ENCODE measurements at places on chromosomes 16 and 17.

DNA sequence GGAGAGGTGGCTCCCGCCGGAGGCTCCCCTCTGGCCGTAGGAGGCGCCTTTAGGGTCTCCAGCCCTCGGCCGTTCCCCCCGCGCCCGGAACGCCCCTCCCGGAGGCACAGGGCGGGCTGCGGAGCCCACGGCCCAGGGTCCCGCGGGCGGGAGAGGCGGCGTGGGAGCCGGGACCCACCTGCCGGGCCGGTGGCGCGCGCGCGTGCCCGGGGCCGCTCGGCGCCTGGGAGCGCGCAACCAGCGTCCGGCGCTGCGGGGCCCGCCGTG is at the start of gene MIF4GD:
MIF4GD (minus strand) TSS at position 266 of the 267 bp plus-strand sequence. CDS start 1,036 bp downstream, outside the sequence.
- no peak for DNase-seq

DNA sequence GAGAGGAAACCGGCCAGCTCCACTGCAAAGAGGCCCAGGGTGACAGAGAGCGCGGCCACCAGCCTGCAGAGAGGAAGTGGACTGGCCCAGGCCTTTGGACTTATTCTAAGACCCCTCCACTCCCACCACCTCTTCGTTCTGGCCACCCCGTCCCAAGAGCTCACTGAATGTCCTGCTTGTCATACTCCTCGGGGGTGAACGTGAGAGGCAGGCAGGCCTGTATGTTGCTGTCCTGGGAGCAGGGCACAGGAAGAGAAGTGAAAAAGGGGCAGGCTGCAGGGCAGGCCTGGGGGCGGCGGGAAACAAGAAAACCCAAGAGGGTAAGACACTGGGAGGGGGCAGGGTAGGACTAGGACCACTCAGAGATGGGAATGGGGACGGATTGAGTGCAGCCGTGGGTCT is 384 bp downstream of the TMEM107 start:
- DNase-seq: no peak

- DNase-seq: no peak
These were observed 31.4 kb downstream of the ANKFN1 start for GRCh38 chr17:56184650-56185049.

DNA sequence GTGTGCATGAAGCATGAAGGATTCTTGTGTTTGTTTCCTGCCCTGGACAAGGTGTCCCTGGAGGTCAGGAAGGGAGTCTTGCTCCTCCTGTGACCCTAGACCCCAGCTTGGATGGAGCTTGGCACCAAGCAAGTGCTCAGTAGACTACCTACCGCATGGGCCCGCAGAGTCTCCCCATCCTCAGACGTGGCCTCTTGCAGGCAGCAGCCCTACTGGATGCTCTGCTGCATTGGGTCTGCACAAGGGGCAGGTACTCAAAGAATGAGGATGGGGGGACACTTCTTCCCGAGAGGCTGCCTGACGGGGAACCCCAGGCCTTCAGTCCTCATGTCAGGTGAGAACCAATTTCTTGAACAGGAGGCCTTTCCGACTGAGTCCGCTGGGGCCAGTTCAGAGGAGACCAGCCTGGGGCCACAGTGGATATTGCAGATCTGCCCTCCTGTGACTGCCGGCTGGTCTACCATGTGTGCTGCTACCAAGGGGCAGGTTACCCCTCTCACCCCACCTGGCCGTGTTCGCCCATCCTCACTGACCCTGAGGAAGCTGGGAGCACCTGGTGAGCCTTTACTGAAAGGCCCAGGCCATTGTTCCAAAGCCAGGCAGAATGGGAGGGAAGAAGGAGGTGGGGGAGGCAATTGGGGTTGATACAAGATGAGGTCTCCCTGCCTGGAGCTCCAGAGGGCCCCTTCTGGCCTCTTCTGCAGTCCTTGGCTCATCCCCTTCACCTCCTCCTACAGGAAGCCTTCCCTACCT is 206.3 kb downstream of the RAB11FIP4 start:
- DNase-seq: no peak

DNA sequence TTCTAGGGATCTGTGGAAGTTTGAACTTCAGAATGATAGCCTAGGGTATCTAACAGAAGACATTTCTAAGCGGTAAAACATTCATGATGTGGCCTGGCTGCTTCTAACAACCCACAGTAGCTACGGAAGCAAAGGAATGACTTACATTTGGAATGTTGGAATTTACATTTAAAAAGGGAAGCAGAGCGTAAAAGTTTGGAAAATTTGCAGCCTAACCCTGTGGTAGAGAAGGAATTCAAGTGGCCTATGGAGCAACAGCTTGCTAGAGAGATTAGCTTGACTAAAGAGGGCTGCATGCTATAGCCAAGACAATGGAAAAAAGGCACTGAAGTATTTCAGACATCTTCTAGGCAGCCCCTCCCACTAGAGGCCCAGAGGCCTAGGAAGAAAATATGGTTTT is 50.1 kb downstream of the HNF1B start:
- no peak for DNase-seq

DNA sequence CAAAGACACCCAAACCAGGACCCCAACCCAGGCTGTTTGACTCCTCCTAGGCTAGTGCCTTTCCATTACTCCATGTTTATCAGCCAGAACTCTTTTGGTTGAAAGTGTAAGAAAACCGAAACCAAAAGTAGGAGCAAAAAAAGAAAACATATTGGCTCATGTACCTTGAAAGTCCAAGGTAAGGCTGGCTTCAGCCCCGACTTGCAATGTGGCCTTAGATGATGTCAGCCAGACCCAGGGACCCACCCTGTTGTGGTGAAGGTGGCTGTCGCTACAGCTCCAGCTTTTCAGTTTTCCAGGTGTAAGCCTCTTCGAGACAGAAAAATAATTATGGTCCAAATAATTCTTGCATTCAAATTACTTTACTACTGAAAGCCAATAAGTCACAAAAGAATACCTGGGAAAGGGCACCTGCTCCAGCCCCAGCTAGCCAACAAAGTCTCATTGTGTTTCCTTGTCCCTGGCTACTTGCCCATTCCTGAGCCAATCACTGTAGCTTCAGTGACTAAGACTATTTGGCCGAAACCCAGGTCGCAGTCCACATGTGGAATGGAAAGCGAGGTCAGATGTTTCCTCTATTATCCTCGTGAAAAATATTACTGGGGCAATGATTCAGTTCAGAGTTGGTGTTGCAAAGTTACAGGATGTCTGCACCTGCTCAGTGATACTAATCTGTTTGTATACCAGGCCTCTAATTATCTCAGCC is 20.7 kb downstream of the DNAH9 start:
- no peak for DNase-seq

DNA sequence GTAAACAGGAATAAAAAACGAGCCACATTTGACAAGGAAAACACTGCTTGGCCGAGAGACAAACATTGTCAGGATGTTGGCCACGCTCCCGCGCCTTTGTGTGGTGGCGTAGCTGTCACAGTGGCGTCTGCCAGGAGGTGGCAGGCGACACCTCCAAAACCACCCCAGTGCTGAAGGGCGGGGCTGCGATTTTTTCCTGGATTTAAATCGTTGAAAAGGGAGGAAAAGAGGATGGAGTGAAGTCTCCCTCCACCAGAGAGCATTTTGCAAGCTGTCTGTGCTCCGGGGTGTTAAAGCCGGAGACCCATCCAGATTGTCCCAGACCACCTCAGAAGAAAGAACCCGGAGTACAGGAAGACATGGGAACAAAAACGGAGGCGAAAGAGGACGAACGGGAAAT is 12.7 kb downstream of the MRM3 start:
- peak; percentile 31 for DNase-seq

- no peak for DNase-seq
These were observed 6.7 kb downstream of the CAMTA2 start for GRCh38 chr17:4980644-4981216.

DNA sequence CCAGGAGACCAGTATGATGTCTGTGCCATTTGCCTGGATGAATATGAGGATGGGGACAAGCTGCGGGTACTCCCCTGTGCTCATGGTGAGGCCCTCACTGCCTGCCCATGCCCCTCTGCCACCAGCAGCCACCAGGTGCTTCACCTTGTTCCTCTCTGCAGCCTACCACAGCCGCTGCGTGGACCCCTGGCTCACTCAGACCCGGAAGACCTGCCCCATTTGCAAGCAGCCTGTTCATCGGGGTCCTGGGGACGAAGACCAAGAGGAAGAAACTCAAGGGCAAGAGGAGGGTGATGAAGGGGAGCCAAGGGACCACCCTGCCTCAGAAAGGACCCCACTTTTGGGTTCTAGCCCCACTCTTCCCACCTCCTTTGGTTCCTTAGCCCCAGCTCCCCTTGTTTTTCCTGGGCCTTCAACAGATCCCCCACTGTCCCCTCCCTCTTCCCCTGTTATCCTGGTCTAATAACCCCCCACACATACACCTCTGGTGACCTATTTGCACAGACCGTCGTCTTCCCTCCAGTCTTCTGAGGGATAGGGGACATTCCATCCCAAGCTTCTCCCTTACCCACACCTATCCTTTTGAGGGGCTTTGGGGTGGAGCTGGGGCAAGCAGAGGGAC is 3.7 kb downstream of the PFN1 start:
- no peak for DNase-seq

DNA sequence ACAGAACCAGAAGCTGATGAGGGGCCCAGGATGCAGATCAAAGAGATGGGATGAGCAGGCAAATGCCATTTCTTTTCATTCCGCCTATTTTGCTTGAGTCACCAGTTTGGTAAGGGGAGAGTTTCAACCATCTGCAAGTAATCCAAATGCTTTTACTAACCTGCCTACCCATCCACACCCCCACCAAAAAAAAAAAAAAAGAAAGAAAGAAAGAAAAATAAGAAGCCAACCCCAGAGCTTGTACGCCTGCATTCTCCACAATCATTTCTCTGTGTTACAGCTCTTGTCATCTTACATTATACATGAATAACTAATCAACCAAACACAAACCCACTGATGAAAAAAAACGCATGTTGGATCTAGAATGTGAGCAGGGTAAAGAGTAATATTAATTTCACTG is 15.7 kb upstream of the MSI2 start:
- no peak for DNase-seq

DNA sequence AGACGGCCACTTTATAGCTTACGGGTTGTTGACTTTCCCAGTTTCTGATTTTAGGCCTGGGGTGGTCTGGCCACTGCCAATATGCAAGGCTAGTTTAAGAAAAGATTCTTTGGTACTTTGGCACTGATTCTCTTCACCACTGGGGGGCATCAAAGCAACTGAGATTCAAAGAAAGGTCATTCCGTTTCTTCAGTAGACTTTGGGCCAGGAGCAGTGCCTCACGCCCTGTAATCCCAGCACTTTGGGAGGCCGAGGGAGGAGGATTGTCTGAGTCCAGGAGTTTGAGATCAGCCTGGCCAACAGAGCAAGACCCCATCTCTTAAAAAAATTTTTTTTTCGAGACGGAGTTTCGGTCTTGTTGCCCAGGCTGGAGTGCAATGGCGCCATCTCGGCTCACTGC is 53.0 kb downstream of the RPA1 start:
- no peak for DNase-seq

GRCh38 chr16:29198731-29199521 is 207.6 kb downstream of the NPIPB11 start:
- no peak for DNase-seq

DNA sequence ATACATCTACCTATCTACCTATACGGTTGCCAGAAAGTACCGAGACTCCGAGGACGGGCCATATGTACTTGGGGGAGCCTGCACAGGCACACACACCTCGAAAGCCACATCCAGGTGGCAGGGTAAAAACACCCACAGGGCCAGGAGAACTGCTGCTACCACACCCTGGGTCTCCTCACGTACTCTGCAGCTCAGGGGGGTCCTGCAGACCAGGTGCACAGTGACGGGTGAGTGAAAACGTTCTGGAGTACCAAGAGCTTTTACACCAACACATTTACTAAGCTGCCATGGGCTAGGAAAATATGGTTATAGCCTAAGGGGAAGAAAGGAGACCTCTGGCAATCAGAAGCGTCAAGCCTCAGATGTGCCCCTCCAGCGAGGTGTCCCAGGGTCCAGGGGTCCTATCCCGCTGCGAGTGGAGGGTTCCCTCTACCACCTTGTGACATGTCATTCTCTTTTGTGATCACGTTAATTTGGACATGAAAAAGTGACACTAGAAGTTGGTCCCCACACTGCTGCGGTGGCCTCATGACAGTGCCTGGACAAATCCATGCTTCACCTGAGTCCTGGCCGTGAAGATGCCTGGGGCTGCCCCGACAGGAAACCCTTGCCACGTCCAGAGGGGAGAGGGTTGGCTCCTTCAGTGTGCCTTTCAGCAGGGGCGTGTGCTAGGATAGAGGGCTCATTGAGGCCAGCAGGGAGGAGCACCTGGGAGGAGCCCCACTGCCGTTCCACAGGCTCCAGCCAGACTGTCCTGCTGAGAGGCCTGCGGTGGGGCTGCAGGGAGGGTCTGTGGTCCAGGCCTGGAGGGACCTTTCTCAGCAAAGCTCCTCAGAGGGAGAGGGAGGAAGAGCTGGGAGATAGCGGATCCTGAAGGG is 1.8 kb downstream of the CANT1 start:
- DNase-seq: peak; percentile 29

DNA sequence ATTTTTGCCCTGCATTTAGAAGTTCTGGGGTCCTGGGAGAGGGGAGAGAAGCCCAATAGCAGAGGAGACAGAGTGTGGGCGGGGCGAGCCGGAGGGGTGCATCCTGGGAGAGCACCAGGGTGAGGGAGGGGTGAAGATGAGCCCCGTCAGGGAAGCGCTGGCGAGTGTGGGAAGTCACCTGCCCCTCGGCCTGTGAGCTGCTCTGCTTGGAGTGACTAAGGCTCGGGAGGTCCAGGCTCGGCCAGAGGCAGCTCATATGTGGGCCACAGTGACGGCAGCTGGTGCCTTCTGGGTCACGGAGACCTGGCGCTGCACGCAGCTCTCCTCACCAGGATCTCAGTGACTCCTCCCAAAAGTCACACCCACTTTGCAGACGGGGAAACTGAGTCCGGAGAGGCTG is 1.1 kb downstream of the ZG16B start:
- DNase-seq: no peak

GRCh38 chr17:16975744-16976625 is 4.1 kb upstream of the TNFRSF13B start:
- no peak for DNase-seq

- peak; percentile 22 for DNase-seq
These were observed 183.2 kb upstream of the GSE1 start for GRCh38 chr16:85429776-85430522.

- DNase-seq: no peak
These were observed 8.4 kb downstream of the HBQ1 start for GRCh38 chr16:188674-189073.

- no peak for DNase-seq
These were observed 154.8 kb upstream of the HSBP1 start for GRCh38 chr16:83652943-83653342.

DNA sequence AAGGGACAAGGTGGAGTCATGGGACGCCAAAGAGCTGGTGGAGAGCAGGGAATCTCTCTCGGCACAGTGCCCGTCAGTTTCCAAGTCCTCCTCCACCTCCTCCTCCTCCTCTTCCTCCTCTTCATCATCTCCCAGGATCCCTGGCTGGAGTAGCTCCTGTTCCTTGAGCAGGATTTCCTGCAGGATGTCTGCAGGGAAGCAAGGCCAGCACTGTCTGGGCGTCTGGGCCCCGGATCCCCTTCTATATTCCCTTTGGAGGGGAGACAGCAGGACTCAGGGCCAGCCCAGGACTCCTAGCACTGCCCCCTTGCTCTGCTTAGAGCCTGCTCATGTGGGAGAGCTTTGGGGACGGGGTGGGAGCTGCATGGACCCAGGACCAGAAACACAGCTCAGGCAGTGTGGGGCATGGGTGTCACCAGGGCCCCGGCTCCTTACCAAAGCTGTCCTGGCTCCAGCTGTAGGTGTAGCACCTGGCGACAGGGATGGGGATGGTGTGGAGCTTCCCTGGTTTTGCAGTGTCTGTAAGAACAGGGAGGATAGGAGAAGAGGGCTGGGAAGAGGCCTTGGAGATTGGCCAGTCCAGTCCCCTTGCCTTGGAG is 21.3 kb upstream of the PIK3R6 start:
- no peak for DNase-seq
